Activated T-helper 2 cell treated with anti-CD3 and anti-CD28 coated beads, Interferon-gamma antibody, Interleukin-2, Interleukin-4, amounts not matched to agents 10 μg/mL and 5 μg/mL and 100 μg/mL, durations not matched to agents 14 hours and 24 hours and 36 hours (primary cell): ENCODE measurements at places on chromosomes 3 and 15.

DNA sequence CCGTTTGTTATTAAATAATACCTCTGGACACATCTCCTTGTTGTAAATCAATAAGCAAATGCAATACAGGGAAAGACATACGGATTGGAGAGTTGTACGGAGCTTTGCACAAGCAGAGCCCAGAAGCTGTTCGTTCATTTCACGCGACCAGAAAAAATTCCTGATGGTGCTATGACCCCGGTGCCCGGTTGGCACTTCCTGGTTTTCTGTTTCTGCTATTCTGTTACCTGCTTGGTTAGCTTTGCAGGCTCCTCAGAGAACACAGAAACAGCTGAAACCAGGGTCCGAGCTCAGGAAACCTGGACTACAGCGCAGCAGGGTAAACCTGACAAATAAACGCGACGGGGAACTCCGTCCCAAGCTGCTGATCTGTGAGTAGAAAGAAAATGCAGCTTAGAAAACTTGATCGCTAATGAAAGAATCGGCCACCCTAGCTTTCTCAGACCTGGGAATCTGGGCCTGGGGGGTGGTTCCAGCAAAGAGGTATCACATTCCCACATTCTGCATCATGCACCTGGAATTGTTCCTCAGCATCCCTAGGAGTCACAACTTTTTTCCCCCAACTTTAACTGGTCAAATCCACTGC lies 845 bp downstream of the CNTN3 start:
- DNase-seq, result no peak

GRCh38 chr3:123388811-123389627 lies 59.9 kb downstream of the ADCY5 start:
- no peak for DNase-seq

- no peak for DNase-seq
Measured at GRCh38 chr3:105459566-105460290, 93.0 kb downstream of the ALCAM start.

DNA sequence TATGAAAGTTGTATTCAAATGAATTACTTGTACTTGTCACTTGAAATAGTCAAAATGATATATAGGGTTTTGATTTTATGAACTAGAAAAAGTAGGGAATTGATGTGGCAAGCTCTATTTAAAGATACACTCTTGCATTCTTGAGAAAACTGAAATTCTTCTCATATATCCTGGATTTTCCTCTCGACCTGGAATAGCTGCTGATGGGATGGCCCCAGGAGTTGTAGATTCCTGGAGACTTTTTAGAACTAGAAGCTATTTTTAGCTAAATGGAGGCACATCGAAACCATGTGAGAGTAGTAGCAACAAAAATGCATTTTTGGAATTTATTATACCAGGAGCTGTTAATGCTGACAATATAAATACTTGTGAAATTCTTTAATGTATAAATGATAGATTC lies 125.9 kb downstream of the LEKR1 start:
- no peak for DNase-seq

DNA sequence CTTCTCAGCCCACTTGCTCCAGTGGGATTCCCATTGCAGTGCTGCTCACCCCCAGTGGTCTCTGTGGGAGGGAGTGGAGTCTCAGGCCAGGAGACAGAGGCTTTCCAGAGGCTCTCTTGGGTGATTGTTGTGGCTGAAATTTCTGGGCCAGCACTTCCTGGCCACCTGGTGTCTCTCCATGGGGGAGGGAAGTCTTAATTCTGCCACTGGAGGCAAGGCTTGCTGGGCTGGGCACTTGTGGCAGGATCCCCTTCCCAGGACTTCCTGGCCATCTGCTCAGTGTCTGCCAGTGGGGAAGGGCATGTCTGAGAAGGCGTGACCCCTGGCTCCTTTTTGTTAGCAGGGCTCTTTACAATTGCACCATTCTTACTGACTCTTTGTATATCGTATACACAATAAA lies 351.8 kb downstream of the GABRB3 start:
- no peak for DNase-seq

- no peak for DNase-seq
Measured at GRCh38 chr3:143637133-143637532, 211.1 kb downstream of the SLC9A9 start.

DNA sequence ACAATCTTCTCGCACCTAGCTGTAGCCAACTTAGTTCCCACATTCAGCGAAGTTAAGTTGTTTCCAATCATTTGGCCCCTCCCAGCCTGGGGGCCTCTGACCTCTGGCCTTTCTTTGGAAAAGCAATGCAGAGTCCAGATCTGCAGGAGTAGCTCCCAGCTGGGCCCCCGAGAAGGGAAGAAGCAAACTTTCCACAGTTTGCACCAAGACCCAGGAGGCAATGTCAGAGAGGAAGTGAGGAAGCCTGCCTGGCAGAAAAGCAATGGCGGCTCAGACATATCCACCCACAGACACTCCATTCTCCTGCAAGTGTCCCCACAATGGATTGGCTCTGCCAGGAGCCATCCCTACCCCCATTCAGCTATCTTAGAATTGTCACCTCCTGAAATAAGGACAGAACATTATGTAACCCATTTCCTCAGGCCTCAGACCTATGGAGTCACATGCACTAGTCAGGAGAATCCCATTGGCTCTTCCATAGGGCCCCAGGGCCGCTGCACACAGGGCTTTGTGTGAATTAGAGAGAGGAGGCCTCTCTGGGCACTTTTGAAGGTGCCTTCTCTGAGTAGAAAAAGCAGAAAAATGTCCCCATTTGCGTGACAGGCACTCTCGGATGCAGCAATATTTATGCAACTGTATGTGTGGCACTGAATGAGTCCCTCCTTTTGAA lies 3.0 kb upstream of the BUB1B start:
- DNase-seq, result no peak

DNA sequence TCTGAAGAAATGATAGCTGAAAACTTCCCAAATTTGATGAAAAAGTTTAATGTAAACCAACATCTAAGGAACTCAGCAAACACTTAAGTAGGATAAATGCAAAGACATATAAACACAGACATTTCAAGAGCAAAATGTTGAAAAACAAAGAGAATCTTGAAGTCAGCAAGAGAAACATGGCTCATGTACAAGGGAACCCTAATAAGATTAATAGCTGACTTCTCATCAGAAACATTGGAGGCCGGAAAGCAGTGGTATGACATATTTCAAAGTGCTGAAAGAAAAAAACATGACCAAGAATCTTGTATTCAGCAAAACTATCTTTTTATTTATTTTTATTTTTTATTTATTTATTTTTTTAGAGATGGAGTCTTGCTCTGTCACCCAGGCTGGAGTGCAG lies 10.6 kb upstream of the PRKCI start:
- no peak for DNase-seq

DNA sequence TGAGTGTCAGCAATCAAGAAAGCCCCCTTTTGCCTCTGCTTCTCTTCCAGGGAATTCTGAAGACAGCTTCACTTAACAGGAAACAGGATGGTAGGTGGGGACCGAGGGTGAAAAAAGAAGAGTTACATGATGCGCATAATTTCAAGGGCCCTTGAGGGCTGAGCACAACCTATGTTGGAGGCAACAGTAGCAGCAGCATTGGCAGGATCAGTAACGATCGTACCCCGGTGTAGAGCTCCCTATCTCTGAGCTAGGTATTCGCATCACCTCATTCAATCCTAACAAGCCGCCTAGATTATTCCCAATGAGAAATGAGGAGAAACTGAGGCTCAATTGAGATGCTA lies 432 bp upstream of the RAD54L2 start:
- no peak for DNase-seq

GRCh38 chr3:172057059-172057458 lies 17.7 kb downstream of the FNDC3B start:
- DNase-seq, result no peak

GRCh38 chr3:55516392-55517030 lies 29.4 kb upstream of the WNT5A start:
- DNase-seq, result no peak

DNA sequence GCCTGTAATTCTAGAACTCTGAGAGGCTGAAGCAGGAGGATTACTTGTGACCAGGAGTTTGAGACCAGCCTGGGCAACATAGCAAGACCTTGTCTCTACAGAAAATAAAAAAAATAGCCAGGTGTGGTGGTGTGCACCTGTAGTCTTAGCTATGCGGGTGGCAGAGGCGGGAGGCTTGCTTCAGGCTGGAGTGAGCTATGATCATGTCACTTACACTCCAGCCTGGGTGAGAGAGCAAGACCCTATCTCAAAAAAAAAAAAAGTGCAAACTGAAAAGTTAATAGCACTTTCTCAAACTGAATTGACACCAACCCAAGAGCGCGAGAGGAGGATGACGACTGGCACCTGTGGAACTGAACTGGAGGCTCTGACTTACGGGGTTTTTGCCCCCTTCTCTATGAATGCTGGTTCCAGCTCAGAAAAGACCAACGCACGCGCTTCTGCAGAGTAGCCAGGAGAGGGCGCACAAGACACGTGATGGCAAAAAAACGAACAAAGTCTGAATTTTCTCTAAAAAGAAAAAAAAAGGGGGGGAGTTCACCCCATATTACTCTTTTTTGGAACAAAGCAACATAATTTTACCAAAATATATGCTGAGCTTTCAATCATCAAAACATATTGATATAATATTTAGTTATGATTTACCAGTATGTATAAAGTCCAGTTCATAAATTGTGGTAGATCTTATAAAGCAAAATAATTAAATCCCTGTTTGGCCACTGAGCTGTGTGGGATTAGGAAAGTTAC lies 23.7 kb downstream of the CFAP92 start:
- DNase-seq, result peak; percentile 40

- DNase-seq, result no peak
Measured at GRCh38 chr15:27725731-27726130, 373.4 kb downstream of the OCA2 start.

GRCh38 chr3:33430061-33430460 lies 10.1 kb downstream of the UBP1 start:
- no peak for DNase-seq

DNA sequence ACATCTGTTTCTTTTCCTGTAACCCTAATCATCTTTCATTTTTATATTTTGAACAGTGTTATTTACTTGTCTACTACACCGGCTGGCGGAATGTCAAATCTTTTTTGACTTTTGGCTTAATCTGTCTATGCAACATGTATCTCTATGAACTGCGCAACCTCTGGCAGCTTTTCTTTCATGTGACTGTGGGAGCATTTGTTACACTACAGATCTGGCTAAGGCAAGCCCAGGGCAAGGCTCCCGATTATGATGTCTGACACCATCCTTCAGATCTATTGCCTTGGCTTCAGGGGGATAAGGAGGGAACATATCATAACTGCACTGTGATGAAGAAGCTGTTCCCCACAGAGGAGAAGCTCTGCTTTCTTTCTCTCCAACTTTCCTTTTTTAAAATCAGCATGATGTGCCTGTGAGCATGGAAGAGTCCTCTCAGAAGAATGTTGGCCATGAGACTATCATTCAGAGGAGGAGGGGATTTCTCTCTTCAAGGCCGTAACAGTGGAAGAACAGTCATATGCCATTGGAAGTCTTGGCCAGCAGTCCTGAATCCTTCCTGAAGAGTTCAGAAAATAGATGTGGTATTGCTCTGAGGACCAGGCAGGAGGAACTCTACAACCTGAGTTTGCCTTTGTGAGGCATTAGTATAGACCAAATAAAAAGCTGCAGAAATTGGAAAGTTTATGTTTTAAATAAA lies 69.9 kb downstream of the SEC22A start:
- DNase-seq, result no peak

DNA sequence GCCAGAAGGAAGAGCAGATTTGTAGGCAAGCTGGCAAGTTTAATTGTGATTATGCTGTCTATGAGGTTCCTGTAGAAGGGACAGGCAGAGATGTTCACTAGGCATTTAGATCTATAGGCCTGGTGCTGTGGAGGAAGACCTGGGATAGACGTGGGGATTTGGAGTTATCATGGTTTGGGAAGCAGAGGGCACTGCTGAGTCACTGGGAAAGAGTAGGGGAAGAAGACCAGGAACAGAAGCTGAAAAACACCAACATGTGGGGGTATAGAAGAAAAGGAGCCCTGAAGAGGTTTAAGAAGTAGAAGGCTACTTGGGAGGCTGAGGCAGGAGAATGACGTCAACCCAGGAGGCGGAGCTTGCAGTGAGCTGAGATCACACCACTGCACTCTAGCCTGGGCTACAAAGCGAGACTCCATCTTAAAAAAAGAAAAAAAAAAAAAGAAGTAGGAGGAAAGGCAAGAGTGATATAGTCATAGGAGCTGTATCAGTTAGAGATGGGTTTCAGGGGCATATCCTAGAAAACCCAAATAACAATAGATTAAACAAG lies 19.3 kb downstream of the GRK7 start:
- DNase-seq, result no peak

GRCh38 chr3:194570235-194570634 lies 63.0 kb downstream of the TMEM44 start:
- DNase-seq, result no peak

DNA sequence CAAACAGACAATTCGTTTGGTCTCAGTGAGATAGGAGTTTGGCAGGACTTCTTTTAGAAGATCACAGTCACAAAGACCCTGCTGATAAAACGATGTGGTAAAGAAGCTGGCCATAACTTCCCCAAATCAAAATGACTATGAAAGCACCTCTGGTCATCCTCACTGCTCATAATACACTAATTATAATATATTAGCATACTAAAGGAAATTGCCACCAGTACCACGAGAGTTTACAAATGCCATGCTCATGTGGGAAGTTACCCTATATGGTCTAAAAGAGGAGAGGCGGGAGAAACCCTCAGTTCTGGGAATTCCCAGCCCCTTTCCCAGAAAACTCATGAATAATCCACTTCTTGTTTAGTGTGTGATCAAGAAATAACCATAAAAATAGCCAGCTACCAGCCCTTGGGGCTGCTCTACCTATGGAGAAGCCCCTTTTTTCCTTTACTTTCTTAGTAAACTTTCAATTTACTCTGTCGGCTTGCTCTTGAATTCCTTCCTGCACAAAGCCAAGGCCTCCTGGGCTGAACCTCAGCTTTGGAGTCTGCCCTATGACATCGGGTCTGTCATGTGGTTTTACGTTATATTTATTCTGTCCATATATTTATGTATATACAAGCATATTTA lies 115.8 kb upstream of the IGSF10 start:
- DNase-seq, result no peak

GRCh38 chr3:186057594-186057993 lies 51.3 kb downstream of the ETV5 start:
- no peak for DNase-seq

DNA sequence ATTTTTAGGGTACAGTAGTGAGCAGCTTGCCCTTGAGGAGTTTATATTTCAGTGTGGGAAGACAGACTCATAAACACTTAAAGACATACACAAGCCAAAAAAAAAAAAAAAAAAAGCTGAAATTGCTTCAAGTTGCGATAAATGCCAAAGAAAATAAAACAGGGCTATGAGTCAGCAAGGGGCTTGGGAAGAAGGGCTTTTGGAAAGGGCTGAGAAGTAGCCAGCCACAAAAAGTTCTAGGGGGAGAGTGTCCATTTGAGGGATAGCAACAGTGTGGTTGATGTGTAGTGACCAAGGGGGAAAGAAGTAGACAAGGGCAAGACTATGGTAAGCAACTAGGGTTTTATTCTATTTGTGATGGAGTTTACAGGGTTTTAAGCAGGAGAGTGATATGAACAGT lies 185.5 kb downstream of the ADAMTS9 start:
- DNase-seq, result no peak
